IMR-90 (cell line): ENCODE measurements at places on chromosomes 6 and 20. TPM values are rescaled to one million over a fixed set of nuclear protein-coding genes. Genes with fewer than 3 reads are reported as not detected.

- DNase-seq: no peak
Measured at GRCh38 chr6:26133730-26134129, 46.5 kb downstream of the HFE start.

DNA sequence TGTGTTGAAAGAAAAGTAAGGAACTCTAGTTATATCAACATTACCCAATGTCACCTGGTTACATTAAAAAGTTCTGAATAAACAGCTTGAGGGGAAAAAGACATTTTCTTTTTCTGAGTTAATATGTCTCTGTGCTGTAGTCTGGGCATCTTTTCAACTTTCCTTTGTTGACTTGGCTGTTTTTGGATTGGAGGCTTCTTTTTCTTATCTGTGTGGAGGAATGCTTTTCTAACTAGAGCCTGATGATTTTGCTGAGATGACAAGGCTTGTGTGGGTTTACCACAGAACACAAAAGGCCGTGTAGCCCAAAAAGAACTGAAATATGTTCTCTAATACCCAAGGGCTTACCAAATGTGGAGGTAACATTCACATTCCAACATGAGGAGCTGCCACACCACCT is 161.8 kb downstream of the KCNQ5 start:
- DNase-seq: peak; percentile 73

DNA sequence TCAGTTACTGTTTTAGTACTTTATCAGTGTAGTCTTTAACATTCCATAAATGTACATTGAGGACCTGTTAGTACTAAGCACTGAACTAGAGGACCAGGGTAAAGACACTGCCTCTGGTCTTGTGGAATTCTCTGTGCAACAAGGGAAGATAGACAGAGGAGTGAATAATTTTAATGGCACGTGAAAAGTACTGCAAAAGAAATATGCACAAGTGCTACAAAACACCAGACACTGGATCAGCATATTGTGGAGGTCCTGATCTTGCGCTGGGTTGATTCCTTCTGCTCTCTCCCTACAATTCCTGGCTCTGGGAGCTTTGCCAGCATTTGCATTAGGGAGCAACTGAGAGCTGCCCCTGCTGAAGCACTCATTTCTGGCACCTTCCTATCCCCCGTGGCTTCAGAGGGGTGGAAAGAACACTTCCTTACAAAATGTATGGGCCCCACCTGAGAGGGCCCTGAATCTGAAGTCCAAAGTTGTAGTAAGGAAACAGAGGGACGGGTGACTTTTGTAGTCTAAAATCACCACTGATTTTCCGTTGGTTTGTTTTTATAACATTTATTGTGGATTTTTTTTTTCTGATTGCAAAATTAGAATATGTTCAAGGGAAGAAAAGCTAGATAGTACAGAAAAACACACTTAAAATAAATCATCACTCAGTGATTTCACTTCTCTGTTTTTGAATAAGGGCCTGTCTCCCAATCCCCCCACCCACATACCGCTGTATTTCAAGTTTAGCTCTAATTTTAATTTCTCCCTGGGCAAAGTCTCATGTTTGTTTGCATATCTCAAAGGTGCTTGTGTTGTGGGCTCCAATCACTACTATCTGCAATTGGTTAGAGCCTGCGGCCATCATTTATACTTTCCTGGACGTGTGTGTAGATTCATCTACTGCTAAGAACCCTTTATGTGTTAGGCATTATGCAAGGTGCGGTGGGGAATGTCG is 4.9 kb downstream of the PKIG start:
- DNase-seq: peak; percentile 50

- no peak for DNase-seq
Measured at GRCh38 chr20:31716818-31717477, 5.7 kb downstream of the BCL2L1 start.

DNA sequence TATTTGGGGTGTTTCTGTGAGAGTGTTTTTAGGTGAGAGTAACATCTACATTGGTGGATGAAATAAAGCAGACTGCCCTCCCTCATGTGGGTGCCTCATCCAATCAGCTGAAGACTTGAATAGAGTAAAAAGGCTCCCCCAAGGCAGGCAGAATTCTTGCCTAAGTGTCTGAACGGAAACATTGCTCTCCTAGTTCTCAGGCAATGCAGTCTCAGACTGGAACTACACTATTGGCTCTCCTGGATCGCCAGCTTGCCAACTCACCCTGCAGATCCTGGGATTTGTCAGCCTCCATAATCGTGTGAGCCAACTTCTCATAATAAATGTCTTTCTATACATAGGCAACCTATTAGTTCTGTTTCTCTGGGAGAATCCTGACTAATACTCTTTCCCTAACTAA is 5.5 kb upstream of the TMEM170B start:
- no peak for DNase-seq

Gene BACH2
- total RNA-seq: 1.1 and 1.3 TPM in 2 replicates

Gene VSTM2L
- under 0.01 and 0.18 TPM in 2 replicates for total RNA-seq

Gene FLRT3
- total RNA-seq: 5.8 and 6.6 TPM in 2 replicates
